ENCODE measurements at places on chromosomes 3 and 15.

DNA sequence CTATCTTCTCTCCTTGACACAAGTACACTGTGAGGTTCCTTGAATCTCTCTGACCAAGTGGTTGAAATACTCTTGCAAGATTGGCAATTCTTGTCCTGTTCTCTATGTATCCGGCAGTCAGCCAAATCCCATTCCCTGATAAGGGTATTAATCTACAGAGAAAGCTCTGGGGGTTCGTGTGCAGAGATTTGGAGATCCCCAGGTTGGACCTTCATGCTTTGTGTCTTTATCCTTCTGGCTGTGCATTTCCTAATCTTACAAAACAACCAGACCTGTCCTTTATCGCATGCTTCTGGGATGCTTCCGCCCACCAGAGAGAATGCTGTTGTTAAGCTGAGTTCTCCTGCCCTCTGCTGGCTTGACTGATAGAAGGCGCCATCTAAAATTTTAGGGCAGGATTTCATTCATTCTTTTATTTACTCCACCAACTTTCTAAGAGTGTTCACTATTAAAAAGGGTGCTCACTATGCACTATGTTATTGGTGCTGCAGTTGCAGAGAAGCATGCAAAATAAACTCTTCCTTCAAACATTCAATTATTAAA lies 8.6 kb upstream of the SST start:
- DNase-seq: no peak

DNA sequence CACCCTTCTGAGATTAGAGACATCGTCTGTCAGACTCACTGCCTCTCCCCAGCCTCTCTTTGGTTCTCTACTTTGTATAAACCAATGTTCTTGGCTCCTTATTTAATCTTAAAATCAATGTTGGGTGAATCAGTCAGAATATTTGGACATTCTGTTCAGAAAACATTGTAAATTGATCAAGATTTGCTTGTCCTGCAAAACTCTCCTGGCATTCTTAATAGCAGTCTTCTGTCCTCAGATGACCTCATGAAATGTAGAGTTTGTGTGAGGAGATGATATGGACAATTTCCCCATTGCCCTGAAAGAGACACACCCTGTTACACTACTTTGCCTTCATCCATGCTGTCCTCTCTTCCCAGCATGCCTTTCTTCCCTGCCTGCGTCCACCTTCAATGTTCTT lies 33.6 kb downstream of the CD200R1L start:
- DNase-seq: no peak

DNA sequence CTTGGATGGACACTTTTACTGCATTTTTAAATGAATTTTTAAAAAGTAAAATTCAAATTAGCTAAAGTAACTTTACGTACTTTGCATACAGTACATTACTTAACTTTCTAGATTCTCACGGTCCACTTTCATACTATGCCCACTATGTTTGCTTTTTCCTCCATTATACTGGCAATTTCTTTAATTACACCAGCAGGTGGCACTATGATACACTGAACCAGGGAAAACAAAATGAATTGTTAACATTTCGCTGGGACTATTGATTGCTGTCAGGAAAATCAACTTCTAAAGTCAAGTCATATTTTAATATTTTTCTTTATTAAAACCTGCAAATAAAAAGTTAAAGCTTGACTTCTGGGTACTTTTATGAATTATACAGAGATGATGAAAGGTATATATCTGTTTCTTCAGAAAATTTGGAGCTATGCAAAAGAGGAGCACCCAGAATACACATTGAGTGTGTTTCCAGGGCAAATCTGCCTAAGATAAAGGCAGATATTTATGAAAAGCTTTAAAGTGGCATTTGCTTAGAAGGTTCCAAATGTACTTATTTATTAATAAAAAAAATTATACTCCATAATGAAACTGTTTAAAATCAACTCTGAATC lies 21.8 kb upstream of the POU1F1 start:
- DNase-seq: no peak

- DNase-seq: no peak
Measured at GRCh38 chr3:157070678-157070999, 89.3 kb downstream of the CCNL1 start.

DNA sequence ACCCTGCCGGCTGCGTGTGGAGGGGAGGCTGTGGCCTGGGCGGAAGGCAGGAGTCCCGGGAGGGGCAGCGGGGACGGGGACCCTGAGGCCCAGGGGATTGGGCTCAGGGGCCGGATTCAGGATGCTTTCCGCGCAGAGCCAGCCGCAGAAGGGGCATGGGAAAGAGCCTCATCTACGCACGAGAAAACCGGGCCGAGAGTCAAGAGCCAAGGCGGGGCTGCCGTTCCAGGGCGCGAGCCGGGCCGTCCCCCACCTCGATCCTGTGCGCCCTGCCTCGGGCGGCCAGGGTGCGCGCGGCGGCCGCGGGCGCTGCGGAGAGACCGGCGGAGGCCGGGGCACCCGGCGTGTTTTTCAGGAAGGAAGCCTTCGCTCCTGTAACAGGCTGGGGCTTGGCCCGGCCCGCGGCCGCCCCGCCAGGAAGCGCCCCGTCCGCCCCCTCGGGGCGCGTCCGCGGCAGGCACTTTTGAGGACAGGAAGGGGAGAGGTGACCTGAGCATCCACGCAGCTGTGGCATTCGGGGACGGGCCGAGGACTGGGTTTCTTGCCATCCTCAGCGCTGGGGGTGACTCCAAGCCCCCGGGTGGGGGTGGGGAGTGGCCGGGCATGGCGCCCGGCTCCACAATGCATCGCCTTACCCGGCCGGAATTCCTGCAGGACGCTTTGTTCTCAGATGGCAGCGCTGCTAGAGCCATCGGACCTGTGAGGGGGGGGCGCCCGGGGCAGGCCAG lies 62.3 kb upstream of the GATA2 start:
- DNase-seq: no peak

GRCh38 chr3:32154205-32154579 lies 47.8 kb downstream of the GPD1L start:
- no peak for DNase-seq

Data from stimulated activated CD8-positive, alpha-beta memory T cell treated with anti-CD3 and anti-CD28 coated beads, Interleukin-12 subunit alpha, Interleukin-12 subunit beta, amount 100 ng/mL, for 1 hour (primary cell).